Effector CD8-positive, alpha-beta T cell (primary cell): ENCODE measurements at places on chromosomes 7 and 10.

GRCh38 chr7:50728184-50728583 is 54.5 kb downstream of the GRB10 start:
- no peak for DNase-seq

GRCh38 chr7:140375323-140375722 is 23.0 kb downstream of the SLC37A3 start:
- DNase-seq, result no peak

GRCh38 chr10:112701211-112701877 is 248.7 kb upstream of the TCF7L2 start:
- DNase-seq, result no peak

DNA sequence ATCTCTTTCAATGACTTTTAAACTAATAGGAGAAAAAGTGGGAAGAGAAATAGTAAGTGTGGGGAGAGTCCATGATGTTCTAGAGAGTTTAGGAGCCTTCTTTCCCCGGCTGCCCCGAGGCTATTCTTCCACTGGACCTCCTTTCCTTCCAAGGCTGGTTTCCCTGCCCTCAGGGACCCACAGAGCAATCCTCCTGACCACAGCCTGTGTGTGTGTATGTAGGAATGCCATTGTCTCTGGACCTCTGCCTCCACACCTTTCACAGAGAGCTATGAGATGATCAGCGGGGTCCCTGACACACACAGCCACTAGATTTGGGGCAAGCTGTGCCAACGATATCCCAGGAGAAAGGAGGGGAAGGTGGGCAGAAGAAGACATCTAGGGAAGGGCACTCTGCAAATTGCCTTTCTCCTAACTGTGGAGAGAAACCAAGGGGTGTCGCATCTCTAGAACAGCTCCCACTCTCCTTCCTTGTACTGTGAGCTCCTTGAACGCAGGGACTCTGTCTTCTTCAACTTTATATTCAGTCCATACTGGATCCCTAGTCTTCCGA is 13.3 kb upstream of the CHCHD3 start:
- no peak for DNase-seq
